ENCODE measurements at places on chromosomes 2 and 18. TPM values are rescaled to one million over a fixed set of nuclear protein-coding genes. Genes with fewer than 3 reads are reported as not detected.
A peak's percentile ranks its signal among the peaks of the same experiment; 100 is the strongest.

DNA sequence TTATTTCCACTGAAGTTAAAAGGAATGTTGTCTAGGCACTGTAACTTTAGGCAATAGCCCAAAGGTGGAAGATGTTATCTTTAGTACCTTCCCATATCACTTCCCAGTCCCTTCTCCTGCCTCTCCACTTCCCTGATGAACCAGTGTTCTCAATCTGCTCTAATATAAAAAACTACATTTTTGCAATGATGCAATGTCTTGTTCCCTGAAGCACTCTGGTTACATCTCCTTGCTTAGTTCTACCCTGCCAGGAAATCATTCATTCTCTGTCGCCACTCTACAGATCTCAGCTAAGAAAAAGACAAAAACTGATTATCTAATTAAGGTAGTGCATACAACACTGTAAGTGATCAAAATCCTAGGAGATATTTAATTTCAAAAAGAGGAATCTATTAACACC, 71.3 kb downstream of the BAZ2B start:
- no peak for DNase-seq

LTBP1 gene
- total RNA-seq, result 80.3 TPM

GRCh38 chr18:76362676-76363075, 132.4 kb downstream of the ZNF516 start:
- DNase-seq, result no peak

DNA sequence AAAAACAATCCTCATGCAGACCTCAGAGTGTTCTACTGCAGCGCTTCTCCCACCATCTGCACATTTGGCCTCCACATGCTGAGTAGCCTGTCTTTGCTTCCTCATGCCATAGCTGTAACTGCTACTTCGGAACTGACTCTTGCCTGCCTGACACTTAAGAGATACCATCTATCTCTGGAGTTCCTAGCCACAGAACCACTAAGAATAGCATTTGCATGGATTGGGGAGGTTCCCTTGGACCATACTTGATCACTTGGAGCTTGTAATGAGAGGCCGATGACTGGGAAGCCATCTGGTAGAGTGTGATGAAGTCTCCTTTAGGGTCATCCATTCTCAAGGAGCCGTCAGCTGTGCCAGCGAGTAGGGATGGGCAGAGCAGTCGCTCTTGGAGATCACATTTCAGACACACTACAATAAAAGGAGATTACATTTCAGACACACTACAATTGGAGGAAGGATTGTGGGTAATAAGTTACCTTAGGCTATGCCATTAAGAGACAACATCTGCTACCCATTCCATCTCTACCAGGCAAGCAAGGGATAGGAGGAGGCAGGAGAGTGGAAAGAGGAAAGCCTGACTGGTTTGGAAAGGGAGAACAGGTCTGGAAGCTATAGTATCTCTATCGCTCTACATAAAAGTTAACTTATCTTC, 21.8 kb downstream of the DOK1 start:
- DNase-seq, result no peak

- DNase-seq, result no peak
Observed at GRCh38 chr2:235810252-235810651, 316.4 kb downstream of the AGAP1 start.

- DNase-seq, result no peak
Observed at GRCh38 chr2:174740721-174741120, 23.6 kb downstream of the CHRNA1 start.

DNA sequence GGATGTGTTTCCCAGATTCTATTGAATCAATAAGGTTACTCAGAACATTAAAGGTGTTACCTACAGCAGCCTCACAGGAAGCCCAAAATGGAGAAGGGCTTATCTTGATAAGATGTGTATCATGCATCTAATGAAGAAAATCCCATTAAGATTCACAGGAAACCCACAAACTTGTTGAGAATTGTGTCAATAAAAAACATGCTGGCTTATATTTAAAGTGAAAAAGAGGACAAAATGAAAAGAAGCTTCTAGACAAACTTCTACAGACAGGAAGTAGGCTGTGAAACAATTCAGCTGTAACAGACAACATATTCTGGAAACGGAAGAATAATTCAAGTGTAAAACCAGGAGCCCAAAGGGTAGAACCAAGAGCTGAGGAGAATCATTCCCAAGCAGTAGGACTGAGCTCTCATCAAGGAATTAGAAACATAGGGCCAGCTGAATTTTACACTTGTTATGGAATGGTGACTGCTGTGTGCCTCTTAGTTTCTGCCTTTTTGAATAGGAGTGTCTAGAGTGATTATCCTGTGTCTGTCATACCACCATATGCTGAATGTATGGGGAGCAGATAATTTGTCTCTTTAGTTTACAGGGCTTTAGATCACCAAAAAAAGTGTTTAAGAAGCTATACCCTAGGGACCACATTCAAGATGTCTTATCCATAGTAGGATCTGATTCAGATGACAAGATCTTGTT, 9.6 kb downstream of the IMMT start:
- no peak for DNase-seq

DNA sequence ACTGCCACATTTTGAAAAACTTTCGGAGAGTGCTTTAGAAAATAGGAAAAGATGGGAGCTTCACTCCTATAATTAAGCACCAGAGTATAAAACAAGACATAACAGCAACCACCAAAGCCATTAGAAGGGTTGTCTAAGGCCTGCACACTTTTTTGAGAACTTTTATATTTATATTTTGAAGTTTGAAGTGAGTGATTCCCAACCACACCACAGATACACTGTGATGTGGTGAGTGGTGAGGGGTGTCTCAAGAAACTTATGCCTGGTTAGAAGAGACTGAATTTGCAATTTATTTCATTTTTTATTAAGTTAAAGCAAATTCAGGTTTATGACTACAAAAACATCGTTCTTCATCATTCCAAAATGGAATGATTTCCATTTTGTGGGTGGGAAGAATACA, 161.9 kb downstream of the DNAH6 start:
- no peak for DNase-seq

- no peak for DNase-seq
Observed at GRCh38 chr2:15738225-15738546, 146.5 kb downstream of the DDX1 start.

DNA sequence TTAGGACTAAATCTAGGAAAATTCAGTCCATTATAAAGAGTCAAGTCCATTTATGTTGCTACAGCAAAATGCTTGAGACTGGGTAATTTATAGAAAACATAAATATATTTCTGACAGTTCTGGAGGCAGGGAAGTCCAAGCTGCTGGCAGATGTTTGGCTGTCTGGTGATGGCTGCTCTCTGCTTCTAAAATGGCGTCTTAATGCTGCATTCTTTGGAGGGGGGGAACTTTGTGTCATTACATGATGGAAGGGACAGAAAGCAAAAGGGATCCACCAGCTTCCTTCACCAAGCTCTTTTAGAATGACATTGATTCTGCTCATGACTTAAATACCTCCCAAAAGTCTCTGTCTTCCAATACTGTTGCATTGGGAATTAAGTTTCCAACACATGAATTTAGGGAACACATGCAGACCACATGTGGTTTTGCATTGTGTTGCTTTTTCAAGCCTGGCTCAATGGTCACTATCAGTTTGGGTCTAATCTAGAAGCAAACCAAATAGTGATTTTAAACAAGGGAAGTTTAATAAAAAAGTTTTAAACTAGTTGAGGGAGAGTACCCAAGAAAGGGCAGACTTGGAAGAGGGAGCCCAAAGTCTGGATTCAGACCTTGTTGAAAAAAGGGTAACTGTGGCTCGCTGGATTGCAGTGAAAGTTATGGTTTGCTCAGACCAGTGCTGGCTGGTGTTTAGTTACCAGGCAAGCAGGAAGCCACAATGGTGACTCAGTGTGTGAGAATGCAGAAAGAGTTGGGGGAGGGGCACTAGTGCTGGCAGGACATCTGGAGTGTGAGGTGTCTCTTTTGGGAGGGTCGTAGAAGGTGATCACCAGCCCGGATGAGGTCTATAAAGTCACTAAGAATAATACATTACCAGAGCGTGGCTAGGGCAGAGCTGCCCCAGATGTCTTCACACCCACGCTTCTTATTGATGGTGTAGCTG, 30.8 kb downstream of the C18orf54 start:
- DNase-seq, result no peak

BIN1 gene
- 10.9 TPM for total RNA-seq

DNA sequence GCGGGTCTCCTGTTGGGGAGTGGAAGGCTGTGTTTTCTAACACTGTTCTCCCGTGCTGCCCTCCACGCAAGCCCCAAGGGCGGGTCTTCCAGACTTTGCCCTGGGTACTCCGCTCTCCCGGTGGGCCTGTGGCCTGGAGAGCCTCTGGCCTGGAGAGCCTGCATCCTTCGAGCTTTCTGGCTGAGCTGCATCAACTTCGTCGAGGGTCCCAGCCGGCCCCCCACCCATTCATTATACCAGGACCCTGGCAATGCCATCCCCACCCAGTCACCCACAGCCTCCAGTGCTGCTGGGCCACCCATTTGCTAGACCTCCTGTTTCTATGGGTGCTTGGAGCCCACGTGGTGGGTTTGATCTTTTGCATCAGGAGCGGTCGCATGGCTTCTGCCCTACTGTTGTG, 102.2 kb downstream of the PTGR3 start:
- no peak for DNase-seq

GRCh38 chr2:157172239-157172638, 85.3 kb upstream of the GALNT5 start:
- DNase-seq, result no peak

- DNase-seq, result peak; percentile 74
Observed at GRCh38 chr2:62304429-62305417, 108.8 kb downstream of the B3GNT2 start.

- no peak for DNase-seq
Observed at GRCh38 chr2:242011516-242011915, 142.0 kb downstream of the RTP5 start.

GRCh38 chr2:134021830-134022524, 231.9 kb upstream of the MGAT5 start:
- DNase-seq, result no peak

DNA sequence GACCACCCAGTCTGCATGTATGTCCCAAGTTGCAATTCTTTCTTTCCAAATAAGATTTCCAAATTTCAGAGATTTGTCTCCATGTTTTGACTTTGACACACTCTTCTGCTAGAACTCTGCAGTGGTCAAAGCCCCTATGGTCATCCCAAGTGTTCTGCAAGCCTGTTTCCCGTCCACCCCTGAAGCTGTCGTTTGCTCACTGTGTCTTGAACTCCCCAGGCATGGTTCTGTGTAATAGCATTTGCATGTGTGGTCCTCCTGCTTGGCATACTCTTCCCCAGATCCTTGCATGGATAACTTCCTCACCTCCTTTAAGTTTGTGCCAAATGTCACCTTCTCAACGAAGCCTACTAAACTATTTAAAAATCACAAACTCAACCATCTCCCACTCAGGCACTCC, 3.9 kb upstream of the MTLN start:
- DNase-seq, result no peak

DNA sequence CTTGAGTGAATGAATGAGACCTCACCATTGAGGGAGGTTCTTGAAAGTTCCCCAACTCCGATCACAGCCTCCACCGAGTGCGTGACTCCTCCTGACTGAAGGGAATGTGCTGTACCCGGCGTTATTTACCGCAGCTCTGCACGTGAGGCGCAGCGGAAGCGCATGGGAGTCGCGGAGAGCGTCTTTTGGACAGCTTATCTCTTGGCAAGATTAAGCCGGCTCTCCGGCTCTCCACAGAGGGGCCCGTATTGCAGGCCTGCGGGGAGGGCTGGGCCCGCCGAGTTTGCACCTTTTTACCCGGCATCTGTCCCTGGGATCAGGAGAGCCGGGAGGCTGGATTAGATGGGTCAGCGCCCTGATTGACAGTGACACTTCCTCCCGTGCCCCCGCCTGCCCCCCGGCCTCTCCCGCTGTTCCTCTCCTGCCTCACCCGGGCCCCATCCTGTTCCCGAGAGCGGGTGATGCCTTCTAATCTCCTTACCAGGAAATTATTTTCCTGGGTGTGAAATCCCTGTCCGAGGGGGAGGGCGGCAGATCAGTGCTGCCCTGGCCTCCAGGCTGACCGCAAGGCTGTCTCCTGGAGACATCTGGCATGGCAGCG, 176.3 kb downstream of the INHBB start:
- peak; percentile 59 for DNase-seq

DNA sequence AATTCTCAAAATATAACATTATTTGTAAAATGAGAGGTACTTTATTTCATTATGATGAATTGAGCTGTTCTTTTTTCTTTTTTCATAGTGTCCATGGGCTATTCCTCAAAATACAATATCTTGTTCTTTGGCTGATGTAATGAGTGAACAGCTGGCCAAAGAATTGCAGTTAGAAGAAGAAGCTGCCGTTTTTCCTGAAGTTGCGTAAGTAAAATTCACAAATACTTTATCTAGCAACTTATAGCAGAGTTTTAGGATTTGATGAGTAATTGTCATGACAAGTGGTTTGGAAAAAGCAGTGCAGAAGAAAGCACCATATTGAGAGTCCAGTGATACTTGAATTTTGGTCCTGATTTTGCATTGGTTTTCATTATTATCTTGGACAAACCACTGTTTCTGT, 9.8 kb downstream of the RIOK3 start:
- DNase-seq, result no peak

GRCh38 chr18:36406805-36407204, 109.3 kb downstream of the FHOD3 start:
- DNase-seq, result no peak

DNA sequence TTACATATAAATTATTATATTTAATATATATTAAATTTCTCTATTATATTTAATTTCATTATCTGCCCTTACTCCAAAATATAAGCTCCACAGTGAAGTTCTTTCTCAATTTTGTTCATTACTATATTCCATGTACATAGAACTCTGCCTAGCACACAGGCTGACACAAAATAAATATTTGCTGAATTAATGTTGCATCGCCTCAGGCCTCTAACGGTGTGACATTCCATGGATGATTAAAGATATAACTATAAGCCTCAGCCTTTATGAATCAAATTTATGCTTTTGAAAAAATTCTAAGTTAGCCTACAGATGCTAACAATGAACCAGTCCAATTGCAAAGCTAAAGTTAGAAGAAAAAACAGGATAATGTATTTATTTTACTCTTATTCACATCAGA, 1337.2 kb upstream of the NRXN1 start:
- DNase-seq, result no peak
